Umbilical cord (tissue), 2 donors: ENCODE measurements at places on chromosomes 3 and 15.
A peak's percentile ranks its signal among the peaks of the same experiment; 100 is the strongest.

- DNase-seq: no peak
These were observed 26.7 kb upstream of the PIK3R4 start for GRCh38 chr3:130773366-130773765.

DNA sequence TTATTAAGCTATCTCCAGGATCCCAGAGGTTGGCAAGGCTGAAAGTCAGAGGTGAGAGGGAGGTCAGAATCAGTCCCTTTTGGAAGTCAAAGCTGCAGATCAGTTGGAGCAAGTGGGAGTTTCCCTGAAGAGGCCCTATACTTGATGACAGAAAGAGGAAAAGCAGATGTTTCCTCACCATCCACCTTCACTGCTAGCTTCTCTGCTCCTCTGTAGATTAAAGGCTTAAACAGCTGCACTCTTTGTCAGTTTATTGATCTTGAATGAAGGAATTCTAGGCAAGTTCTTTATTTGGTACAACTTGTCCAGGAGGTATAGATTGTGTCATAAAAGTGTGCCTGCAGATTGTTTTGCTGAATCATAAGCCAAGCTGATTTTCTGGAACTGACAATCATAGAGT, 408.2 kb upstream of the TGFBR2 start:
- peak; percentile 60 for DNase-seq

DNA sequence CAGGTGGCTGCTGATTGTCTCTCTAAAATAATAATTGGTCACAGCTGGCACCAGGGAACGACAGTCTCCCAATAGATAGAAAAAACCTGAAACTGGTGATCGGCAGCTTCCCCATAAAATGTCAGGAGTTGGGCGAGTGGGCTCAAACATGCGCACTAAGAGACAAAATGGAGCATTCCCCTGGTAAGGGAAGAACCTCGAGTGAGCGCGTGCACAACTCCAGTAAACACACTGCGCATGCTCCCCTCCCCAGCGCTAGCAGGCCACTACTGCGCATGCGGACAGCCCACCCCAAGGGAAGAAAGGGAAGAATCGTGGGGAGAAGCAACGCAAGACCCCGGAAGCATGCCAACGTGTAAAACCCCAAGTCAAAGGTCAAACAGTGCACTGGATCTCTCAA, 7.7 kb upstream of the STARD5 start:
- DNase-seq: no peak

- DNase-seq: no peak
These were observed 13.0 kb upstream of the UBR1 start for GRCh38 chr15:43118829-43119228.
